NCI-H187 treated with DMSO at 0.1 percent for 48 hours (cell line): ENCODE measurements at places on chromosomes 11 and 22.
A peak's percentile ranks its signal among the peaks of the same experiment; 100 is the strongest.

DNA sequence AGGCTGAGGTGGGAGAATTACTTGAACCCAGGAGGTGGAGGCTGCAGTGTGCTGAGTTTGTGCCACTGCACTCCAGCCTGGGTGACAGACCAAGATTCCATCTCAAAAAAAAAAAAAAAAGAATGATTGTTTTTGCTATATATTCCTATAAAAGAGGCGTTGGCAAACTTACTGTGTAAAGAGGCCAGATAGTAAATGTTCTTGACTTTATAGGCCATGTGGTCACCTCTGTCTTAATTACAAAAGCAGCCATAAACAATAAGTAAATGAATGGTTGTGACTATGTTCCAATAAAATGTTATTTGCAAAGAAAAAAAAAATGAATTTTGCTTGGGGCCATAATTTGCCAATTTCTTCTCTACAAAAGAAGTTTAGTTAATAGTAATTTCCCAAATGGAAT, 12.3 kb downstream of the ATM start:
- DNase-seq, result no peak

DNA sequence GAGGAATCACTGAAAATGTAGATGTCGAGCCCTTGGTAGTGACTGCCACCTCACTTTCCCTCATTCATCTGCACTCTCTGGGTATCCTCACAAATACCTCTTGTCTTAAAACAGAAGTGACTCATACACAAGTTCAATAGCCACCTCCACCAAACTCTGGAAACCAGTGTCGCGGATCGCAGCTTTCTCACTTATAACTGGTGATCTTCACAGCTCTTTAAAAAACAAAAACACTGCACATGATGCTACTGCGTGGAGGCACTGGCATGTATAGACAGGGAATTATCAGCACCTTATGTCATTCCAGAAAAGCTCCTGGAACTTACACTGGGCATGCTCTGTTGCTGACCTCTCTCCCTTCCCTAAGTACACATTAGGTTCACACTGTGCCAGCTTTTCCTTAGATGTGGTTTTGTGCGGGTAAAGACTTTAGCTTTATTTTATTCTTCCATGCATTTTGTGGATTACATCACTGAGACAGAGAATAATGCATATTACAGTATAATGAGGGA, 425.5 kb upstream of the CADM1 start:
- no peak for DNase-seq

DNA sequence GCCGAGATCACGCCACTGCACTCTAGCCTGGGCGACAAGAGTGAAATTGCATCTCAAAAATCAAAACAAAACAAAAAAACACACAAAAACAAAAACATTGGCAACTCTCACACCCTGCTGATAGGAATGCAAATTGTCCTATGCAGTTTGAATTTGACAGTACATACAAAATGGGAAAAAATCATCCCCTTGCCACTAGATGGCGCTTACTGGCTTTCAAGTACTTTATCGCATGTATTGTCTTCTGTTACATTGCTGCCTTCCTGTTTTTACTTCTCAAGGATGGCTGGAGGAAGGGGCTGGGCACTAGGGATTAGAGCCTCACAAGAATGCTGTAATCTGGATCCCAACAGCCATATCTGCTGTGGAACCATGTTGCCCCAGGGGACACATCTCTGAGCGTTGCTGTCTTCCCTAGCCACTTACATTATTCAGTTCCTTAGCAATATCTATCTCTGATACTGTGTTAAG, 59.4 kb upstream of the A4GALT start:
- DNase-seq, result peak; percentile 1

DNA sequence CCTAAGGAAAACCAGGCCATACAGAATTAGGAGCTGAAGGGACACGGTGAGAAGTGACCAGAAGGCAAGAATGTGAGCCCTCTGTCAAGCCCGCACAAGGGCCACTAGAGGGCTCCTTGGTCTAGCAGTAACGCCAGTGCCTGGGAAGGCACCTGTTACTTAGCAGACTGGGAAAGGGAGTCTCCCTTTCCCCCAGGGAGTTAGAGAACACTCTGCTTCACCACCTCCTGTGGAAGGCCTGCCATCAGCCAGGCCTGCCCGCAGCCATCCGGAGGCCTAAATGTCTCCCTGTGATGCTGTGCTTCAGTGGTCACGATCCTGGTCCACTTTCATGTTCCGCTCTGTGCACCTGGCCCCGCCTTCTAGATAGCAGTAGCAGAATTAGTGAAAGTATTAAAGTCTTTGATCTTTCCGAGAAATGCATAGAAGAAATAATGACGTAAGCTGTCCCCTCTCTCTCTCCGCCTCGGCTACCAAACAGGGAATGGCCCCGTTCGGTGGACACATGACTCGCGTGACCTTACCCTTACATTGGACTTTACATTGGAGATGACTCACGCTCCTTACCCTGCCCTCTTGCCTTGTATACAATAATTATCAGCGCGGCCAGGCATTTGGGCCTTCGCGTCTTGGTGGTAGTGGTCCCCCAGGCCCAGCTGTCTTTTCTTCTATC, 10.7 kb upstream of the GSTP1 start:
- DNase-seq, result no peak

DNA sequence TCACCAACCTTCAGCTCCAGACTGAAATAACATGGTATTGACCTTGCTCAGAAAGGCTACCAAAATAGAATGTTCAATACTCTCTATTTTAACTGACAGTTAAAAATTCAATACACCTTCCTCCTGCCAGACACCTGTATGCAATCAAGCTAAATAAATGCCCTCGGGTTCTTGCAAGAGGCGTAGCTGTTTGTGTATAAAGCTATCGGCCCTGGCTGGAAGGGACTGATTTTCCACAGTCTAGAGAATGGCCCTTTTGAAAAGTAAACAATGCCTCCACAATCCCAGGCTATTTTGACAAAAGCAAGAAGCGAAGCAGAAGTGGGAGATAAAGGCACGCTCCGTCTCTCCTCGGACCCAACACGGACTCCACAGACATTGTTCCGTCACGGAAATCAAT, 791.2 kb downstream of the BRD1 start:
- no peak for DNase-seq

DNA sequence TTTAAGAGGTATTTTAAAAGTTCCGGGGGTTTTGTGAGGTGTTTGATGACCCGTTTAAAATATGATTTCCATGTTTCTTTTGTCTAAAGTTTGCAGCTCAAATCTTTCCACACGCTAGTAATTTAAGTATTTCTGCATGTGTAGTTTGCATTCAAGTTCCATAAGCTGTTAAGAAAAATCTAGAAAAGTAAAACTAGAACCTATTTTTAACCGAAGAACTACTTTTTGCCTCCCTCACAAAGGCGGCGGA, 193 bp upstream of the MALAT1 start:
- DNase-seq, result no peak

- DNase-seq, result no peak
These were observed 27.7 kb downstream of the RNH1 start for GRCh38 chr11:479311-479710.

DNA sequence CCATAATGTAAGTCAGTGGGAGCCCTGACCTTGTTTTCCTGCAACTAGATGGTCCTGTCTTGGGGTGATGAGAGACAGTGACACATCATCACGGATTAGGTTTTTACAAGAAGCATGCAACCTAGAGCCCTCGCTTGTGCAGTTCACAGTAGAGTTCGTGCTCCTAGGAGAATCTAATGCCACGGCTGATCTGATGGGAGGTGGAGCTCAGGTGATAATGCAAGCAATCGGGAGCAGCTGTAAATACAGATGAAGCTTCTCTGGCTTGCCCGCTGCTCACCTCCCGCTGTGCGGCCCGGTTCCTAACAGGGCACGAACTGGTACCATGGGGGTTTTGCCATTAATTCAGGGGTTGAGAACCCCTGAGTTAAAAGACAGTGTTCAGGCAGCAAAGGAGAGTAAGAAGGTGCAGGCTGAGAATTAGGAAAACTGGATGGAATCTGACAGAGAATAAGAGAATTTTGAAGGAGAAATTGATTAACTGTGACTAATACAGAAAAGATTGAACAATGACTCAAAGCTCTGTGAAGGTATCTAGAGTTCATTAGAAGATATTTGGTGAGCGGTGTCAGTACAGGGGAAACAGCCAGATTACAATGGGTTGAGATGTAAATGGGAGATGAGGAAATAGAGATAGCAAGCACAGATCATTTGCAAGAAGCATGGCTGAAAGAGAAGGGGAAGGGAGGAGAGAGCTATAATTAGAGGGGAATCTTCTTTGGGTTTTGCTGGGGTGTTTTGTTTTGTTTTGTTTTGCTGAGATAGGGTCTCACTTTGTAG, 21.0 kb downstream of the WEE1 start:
- no peak for DNase-seq

- DNase-seq, result no peak
These were observed 1338.4 kb downstream of the TBC1D22A start for GRCh38 chr22:48100685-48101417.

DNA sequence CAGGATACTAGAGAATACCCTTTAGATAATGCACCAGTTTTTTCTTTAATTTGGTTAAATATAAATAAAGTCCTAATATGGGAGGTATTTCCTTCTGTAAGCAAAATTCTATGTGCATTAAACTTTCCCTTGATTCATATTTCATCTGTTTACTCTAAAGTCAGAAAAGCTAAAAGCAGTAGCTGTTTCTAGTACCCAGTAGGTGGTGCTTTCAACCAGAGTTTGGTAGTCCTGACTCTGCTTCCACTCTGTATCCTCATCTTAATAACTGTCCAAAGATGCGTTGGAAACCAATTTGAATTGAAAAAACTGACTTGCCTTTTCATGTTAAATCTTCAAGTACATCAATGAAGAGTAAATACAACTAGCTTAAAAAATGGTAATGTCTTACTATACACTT, 1065.2 kb downstream of the JRKL start:
- DNase-seq, result no peak

GRCh38 chr11:116837231-116838091, at the start of gene APOA1:
Gene APOA1, minus strand, starts transcription at chr11:116837622. Its CDS starts 235 bp downstream, at chr11:116837387.
- DNase-seq, result no peak
